ENCODE measurements at places on chromosomes 4 and X.

DNA sequence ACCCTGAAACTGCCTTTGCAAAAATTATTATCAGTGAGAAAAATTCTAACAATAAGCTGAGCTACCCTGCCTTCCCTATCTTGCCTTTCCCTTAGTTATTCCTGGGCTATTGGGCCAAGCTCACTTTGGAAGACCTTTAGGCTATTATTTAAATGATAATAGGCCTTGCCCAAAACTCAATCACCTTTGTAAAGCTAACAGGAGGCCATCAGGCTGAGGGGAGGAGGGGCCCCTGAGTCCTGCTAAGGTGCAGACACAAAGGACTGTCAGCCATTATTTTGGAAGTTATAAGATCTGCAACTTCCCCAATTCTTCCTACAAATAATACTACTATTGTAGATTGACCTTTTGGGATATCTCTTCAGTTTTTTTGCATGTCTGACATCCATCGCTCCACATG is 278.8 kb upstream of the DIAPH2 start:
- no peak for DNase-seq

DNA sequence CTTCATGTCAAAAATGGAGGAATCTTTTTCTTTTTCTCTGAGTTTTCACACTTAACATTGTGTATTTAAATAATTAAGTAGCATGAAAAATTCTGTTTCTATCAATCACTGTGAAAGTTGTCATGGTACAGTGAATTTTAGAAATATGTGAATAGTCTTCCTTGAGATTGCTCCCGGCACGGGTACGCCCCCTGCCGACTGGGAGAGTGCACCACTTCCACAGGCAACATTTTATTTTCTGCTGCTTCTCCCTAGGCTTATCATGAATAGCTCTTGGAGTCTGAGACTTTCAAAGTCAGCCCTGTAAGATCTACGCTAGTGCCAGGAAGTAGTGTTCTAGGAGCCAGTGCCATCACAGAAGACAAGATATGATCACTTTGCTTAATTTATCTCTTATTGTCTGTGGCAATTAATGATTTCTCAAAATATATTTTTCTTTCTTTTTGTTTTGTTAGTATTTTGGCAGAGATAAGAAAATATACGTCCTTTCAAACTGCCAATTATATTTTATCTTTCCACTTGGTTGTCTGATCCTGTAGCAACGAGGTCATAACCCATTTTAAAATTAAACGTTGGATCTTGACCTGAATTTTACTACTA is 763.8 kb upstream of the AADAT start:
- DNase-seq, result no peak

DNA sequence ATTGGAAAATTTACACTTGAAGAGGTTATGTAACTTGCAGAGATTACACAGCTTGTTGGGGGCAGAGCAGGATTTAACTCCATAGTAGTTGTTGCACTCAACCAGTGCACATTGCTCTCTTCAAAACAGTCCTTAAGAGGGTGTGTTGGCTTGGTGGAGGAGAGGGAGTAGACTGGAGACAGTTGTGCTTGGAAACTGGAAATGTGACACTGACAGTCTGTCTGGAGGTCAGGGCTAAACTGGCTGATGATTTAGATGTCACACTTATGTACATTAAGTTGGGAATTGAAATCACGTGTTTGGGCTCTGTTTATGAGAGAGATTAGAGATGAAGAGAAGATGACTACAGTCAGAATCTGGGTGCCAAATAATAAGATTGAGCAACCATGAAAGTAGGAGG is 32.9 kb downstream of the CCSER1 start:
- DNase-seq, result no peak

- DNase-seq, result no peak
Observed at GRCh38 chr4:108443585-108443984, 176.8 kb upstream of the RPL34 start.

DNA sequence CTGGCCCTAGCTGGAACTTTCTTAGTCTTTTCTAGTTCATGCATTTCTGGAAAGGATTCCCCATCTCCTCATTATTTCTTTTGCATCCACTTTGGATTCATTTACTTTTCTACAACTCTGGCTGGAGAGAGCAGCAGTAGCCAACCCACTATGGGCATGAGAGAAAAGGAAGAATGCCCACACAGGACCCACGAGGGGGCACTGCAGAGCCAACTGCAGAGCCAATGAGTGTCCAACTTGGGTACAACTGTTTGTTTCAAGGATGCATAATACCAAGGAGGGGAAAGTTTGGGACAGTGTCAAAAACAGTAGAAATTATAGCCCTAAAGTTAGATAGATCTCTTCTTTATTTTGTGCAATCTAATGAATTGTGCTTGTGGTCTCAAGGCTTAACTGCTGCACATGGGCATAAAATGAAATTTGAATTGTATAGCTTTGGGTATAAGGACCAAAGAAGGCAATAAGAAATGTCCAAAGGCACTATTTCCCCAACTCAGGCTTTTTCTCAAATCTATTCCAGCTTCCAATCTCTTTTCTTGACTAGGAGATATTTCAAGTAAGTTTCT is 230.6 kb downstream of the NSUN7 start:
- no peak for DNase-seq

DNA sequence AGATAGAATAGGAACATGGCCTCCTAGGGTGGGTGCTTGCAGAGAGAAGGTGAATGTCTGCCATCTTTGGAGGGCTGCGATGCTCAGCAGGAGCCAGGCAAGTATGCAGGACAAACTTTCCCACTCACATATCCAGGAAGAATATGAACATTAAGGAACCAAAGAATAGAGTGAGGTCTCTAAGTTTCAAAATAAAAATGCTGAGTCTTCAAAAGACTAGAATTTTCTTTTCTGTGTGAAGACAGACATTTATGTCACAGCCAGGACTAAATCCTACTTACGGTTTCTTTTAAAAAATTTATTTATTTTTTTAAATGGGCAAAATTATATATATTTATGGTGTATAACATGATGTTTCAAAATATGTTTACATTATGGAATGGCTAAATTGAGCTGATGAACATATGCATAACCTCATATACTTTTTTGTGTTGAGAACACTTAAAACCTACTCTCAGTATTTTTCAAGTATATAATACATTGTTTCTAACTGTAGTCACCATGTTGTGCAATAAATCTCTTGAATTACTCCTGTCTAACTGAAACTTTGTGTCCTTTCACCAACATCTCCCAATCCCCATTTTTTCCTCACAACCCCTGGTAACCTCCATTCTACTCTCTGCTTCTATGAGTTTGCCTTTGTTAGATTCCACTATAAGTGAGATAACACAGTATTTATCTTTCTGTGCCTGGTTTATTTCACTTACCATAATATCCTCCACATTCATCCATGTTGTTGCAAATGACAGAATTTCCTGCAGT is 177.8 kb upstream of the HAND2 start:
- no peak for DNase-seq

DNA sequence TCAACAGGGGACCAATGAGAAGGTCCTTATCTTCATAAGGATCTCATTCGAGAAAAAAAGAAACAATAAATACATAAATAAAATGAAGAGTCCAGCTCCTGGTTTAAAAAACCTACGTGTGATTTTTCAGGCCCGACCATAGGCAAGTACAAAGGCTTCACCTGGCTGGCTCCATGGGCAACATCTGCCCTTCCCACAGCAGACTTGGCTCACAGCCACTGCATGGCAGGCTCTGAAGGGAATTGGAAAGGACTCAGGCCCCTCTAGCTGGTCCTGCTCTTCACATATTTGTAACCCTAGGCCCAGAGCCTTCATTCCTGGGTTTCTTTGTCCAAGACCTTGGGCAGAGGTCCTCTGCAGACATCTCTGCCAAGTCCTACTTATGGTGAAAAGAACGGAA is 228.1 kb downstream of the QDPR start:
- DNase-seq, result no peak

DNA sequence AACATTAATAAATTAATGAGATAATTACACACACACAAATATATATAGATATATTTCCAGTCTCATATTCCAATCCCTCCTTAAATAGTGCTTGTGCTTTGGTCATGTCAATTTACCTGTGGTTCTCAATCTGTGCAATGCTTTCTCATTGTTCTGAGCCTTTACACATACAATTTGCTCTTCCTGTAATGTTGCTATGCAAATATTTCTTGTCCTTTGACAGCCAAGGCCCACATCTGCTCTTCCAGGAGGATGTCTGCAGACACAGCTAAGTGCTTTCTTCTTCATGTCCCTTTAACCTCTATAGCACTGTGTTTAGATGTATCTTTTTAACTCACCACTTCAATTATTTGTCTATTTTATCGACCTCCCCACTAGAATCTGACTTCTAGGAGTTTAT is 67.3 kb upstream of the RAPGEF2 start:
- DNase-seq, result no peak

GRCh38 chr4:43373201-43373600 is 480.7 kb downstream of the GRXCR1 start:
- no peak for DNase-seq

DNA sequence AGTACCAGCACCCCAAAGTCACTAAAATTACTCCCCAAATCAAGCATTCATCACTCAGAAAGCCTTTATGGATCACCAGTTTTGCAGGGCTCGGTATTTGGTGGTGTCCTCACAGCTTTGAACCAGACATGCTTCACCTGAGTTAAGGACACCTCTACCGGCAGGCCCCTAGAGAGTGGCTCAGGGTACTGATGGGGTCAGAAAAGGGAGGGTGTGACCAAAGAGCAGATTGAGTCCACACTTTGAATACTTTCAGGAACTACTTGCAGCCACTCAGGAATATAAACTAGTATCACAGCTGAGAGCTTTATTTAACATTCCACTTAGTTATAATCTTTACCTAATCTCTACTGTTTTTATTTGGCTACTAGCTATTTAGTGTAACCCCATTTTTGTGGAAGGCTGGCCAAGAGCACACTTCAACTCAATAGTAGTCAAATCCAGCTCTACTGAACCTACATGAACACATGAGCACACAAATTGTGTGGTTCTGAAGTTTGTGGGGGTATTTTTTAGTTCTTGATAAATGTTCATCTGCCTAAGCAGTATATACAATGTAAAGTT is 109.6 kb upstream of the SPRY1 start:
- no peak for DNase-seq

DNA sequence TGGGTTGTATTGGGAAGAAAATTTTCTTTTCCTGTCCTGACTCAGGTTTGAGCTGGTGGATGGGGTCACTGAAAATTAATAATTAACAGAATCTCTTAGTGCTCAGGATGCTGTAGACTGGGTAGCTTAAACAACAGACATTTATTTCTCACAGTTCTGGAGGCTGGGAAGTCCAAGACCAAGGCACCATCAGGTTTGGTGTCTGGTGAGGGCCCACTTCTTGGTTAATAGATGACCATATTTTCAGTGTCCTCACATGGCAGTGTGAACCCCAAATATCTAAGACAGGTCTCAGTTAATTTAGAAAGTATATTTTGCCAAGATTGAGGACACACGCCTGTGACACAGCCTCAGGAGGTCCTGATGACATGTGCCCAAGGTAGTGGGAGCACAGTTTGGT is 31.1 kb downstream of the HERC6 start:
- no peak for DNase-seq
